ENCODE measurements at places on chromosomes 1 and 21.

GRCh38 chr1:43377831-43378230 lies 10.0 kb upstream of the ELOVL1 start:
- DNase-seq: no peak

DNA sequence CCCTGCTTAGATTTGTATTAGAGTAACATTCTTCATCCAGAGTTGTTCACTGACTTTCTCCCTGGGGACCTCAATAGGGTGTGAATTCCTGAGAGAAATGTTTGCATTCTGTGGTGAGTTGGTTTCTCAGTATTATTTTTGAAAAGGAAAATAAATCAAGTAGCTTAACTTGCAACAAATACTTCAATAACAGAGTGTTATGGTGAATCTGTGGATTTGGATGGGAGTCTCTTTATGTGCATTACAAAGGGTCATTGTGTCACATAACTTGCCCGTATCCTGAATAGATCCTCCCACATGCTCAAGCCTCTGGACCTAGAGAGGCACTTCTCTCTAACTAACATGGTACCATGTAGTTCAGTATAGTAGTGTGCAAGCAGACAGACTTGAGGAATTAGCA lies 68.4 kb upstream of the IPO9 start:
- DNase-seq: no peak

- no peak for DNase-seq
Observed at GRCh38 chr1:25062621-25063255, 132.7 kb upstream of the RUNX3 start.

- DNase-seq: no peak
Observed at GRCh38 chr1:170866646-170867045, 68.7 kb upstream of the MROH9 start.

Data from esophagus muscularis mucosa (tissue), 4 donors.